ENCODE measurements at places on chromosomes 3 and 15. TPM values are rescaled to one million over a fixed set of nuclear protein-coding genes. Genes with fewer than 3 reads are reported as not detected.
A peak's percentile ranks its signal among the peaks of the same experiment; 100 is the strongest.

GRCh38 chr15:71275566-71276335, 160.5 kb downstream of the THSD4 start:
- no peak for DNase-seq

DNA sequence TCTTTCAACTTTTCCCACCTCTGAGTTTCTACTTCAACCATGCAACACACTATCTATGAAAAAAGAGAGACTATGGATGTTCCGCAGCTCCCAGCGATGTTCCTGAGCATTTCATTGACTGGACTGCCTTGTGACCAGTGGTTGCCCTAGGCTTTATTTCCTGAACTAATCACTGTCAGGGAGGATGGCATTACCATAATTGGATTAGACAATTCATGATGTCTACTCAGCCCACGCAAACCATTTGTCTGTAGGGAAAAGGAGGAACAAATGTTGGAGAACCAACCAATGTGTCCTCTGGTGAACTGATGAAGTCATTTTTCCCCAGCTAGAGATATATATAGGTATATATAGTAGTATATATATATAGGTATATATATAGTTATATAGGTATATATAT, 229.3 kb upstream of the MCTP2 start:
- DNase-seq = no peak

DNA sequence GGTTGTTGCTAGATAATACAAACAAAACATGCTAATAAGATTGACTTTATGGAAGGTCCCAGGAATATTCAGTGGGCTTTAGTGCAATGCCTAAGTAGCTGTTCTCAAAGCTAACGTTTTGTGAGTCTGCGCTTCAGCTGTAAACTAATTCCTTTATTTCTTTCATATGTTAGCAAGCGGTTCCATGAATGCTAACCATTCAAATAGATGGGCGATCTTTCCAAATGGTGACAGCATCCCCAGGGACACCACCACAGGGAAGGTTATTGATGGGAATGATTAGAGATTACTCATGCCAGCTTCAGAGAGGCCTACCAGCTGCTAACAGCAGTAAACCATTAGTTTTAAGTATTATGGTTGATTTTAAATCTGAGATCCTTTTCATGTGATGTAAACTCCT, 405.7 kb upstream of the MCTP2 start:
- no peak for DNase-seq

- DNase-seq = no peak
Measured at GRCh38 chr3:40207796-40208195, 101.7 kb upstream of the EIF1B start.

GRCh38 chr3:141111364-141112155, 60.4 kb downstream of the SPSB4 start:
- DNase-seq = peak; percentile 15

GRCh38 chr15:98723195-98723594, 74.9 kb downstream of the IGF1R start:
- DNase-seq = no peak

DNA sequence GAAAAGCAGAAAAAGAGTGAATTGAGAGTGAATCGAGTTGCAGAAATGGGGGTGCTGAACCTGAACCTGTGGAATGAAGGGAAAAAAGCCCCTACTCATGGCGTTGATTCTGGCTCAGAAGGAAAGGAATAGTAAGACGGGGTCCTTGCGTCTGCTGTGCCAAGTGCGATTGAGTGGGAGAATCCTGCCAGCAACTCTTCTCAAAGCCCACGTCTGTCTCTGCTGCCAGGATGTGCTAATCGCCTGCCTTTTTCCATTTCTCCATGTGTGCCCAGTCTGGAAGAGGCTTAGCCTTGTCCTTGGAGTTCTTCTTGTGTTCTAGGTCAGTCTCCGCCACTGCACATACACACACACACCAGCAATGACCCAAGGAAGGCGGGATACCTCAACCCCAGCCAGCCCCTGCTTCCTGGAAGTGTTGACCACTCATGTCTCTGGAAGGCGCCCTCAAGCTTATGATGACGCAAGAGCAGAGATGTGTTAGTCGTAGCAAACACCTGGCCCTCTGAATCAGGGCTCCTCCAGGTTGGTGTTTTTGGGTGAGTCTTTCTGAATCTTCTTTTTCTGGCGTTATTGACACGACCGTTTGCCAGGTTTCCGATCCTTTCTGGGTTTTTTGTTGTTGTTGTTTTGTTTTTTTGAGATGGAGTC, 262.4 kb upstream of the PROK2 start:
- DNase-seq = no peak

- no peak for DNase-seq
Measured at GRCh38 chr3:30518181-30518864, 88.1 kb upstream of the TGFBR2 start.

DNA sequence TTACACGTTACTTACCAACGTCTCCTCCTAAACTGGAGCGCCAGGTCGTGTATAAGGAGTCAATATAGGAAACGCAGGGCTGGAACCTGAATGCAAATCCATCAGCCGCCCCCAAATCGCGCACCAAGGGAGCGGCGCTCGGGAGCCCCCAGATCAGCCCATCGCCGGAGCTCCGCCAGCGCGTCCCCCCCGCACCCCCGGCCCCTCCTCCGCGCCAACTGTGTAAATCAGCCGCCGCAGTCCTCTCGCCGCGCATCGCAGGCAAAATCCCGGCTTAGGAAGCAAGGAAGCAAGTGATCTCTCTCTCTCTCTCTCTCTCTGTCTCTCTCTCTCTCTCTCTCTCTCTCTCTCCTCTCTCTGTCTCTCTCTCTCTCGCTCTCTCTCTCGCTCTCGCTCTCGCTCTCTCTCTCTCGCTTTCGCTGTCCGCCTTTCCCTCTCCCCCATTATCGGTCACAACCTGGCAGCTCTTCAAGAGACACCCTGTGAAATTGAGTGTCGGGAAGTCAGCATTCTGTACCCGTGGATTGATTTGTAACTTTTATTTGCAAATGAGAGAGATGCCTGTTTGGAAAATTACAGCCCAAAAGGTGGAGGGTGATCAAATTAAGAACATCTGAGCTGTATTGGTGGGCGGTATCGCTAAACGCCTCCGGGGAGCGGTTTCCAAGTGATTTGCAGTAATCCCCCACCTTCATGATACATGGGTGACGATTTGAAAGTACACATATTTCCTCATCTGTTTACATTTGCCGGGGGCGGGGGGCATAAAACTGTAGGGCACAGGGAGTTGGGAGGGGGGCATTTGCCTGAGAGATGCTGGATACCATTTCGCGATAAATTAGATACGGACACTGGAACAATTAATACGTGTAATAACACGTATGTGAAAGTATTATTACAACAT, 645 bp upstream of the SLITRK3 start:
- DNase-seq = peak; percentile 66

GRCh38 chr3:38090453-38090852, 46.5 kb downstream of the ACAA1 start:
- DNase-seq = no peak

GRCh38 chr15:79222808-79223207, 59.7 kb upstream of the ANKRD34C start:
- DNase-seq = no peak

CRYGS gene
- 2.8 TPM for total RNA-seq

AVEN gene
- 20.5 TPM for total RNA-seq

ADGRG7 gene
- not detected for total RNA-seq

CCR9 gene
- not detected for total RNA-seq

RYK gene
- total RNA-seq = 55.8 TPM

ROBO2 gene
- 1.4 TPM for total RNA-seq
